Panc1 (cell line): ENCODE measurements at places on chromosomes 16 and 17.

- no peak for DNase-seq
Measured at GRCh38 chr16:30766206-30766932, 4.2 kb downstream of the RNF40 start.

DNA sequence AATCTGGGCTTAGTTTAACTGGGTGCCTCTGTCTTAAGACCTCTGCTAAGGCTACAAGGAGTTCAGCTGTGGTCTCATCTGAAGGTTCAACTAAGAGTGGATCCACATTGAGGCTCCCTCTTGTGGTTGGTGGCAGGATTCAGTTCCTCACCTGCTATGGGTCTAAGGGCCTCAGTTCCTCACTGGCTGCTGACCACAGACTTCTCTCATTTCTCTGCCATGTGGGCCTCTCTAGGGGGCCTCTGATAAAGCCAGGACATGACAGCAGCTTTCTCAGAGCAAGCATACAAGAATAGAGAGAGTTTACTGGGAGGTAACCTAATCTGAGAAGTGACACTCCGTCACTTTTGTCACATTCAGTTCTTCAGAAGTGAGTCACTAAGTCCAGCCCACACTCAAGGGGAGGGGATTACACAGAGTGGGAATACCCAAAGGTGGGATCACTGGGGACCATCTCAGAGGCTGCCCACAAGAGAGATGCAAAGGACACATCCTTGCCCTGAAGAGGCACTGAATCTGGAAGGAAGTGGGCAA lies 19.2 kb upstream of the ABAT start:
- no peak for DNase-seq

- DNase-seq = no peak
Measured at GRCh38 chr17:2433696-2434095, 32.8 kb upstream of the MNT start.

DNA sequence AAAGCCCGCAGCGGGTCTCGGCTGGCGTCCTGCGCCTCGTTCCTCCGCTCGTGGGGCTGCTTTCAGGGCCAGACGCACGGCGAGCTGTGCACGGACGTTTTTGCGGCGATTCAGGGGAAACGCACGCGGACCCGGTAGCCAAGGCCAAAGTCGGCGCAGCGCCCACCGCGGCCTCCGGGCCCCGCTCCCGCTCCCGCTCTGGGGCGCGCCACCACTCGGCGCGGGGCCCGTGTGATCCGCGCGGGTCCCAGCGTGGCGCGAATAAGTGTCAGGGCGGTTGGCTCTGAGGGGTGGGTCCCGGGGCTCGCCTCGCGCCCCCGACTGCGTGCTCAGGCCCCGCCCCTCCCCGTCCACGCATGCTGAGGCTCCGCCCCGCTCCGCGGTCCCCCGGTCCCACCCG lies 694 bp upstream of the TBCD start:
- no peak for DNase-seq

DNA sequence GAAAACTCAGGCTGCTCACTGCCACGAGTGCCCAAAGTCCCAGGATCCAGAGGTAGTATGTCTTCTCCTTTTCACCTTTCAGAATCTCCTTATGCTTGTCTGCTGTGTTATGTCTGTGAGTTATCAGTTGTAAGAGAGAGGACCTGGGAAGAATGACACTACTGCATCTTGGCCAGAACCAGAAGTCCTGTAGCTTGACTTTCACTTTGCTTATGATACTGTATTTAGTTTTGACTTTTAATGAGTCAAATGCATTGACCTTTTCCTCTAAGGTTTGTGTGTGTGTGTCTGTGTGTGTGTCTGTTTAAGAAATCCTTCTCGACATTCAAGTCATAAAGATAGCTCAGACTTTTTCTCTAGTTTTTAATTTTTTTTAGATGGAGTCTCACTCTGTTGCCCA lies 43.4 kb downstream of the BMERB1 start:
- DNase-seq = no peak

DNA sequence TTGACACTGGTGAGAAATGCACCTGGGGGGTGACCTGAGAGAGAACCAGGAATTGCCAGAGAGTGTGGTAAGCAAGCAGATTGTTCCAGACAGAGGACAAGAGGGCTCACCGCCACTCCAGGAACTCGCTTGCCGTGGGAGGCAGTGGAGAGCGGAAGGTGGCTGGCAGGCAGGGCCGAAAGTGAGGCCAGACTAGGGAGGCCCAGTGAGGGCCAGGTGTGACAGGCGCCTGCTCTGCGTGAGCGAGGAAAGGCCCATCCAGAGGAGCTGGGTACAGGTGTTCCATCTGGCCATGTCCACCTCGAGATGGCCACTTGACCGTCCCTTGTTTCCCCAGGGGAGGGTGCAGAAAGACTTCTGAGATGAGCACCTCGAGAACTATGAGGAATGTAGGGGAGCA lies 11.9 kb upstream of the MYO15B start:
- DNase-seq = no peak

GRCh38 chr17:75933808-75934207 lies 7.0 kb downstream of the FBF1 start:
- no peak for DNase-seq

GRCh38 chr17:42132941-42133340 lies 10.3 kb downstream of the HSPB9 start:
- DNase-seq = no peak

DNA sequence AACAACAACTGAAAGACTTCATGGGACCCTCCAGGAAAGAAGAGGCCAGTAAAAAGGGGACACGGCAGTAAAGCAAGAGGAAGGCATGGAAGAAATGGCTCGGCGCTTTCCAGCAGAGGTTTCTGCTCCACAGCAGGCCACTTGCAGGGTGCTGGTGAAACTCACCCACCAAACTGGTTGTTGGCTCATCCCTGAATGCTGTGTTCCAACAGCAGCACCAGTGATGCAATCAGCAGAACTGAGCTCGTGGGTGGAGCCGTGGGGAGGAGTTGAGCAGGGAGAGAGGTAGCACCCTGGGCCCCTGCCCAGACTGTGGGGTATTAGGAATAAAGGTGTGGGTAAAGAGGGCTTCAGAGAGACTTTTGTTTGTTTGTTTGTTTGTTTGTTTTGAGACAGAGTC lies 62.8 kb upstream of the ADCY9 start:
- DNase-seq = no peak

GRCh38 chr16:84786605-84787262 lies 33.1 kb upstream of the CRISPLD2 start:
- no peak for DNase-seq

GRCh38 chr16:3488801-3489200 lies 6.5 kb downstream of the C16orf90 start:
- DNase-seq = no peak

DNA sequence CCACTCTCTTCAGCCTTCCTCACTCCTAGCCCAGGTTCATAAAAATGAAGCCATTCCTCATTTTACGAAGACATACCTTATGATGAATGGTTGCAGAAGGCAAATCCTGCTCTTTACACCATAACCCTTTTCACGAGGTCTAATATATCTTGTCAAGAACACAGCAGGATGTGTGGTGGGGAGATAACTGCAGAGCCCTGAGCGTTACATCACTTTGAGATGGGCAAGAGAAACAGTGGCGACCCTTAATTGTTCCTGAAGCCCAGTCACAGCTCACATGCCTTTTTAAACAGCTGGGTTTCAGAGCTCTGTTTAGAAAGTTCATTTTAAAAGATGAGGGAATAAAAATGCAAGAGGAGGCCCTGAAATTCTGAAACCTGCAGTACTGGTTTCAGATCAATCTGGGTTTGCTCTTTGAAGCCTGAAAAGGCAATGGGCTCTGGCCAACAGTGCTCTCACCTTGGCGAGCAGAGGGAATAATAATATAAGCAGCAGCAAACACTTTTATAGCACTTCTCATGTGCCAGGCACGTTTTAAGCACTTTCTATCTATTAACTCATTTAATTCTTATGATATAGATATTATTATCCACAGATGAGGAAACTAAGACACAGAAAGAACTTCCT lies 2.9 kb downstream of the FAM117A start:
- DNase-seq = no peak

- no peak for DNase-seq
Measured at GRCh38 chr16:56348168-56349085, 76.9 kb downstream of the AMFR start.

GRCh38 chr17:65155622-65156021 lies 18.5 kb downstream of the RGS9 start:
- DNase-seq = no peak

- DNase-seq = peak; percentile 45
Measured at GRCh38 chr16:83956336-83957289, 3.6 kb downstream of the OSGIN1 start.

GRCh38 chr17:67414130-67414529 lies 37.0 kb downstream of the PITPNC1 start:
- DNase-seq = no peak

DNA sequence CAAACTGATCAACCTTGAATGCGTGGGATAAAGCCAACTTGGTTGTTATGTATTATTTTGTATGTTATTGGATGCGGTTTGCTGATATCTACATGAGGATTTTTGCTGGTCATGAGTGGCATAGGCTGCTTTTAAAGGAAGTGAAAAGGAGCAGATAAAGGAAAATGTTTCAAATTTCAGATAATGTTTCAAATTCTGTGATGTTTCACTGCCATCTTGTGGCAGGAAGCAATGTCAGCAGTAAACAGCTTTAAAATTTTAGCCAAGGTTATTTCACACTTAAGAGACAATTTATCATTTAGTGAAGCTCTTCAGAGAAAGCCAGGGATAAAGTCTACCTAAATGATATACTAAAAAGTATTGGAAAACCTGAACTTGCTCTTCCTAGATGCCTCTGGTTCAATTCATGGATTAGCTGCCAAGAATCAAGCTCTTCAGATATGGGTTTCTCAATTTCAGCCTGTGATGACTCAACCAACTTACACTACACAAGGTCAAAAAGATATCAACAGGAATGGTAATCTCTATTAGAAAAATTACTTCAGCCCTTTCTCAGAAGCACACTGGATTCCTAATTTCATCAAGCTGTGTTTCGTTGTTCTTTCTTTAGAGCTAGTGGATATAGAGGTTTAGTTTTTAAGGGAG lies 136.0 kb upstream of the C17orf78 start:
- no peak for DNase-seq

GRCh38 chr17:65156835-65157565 lies 19.8 kb downstream of the RGS9 start:
- no peak for DNase-seq

DNA sequence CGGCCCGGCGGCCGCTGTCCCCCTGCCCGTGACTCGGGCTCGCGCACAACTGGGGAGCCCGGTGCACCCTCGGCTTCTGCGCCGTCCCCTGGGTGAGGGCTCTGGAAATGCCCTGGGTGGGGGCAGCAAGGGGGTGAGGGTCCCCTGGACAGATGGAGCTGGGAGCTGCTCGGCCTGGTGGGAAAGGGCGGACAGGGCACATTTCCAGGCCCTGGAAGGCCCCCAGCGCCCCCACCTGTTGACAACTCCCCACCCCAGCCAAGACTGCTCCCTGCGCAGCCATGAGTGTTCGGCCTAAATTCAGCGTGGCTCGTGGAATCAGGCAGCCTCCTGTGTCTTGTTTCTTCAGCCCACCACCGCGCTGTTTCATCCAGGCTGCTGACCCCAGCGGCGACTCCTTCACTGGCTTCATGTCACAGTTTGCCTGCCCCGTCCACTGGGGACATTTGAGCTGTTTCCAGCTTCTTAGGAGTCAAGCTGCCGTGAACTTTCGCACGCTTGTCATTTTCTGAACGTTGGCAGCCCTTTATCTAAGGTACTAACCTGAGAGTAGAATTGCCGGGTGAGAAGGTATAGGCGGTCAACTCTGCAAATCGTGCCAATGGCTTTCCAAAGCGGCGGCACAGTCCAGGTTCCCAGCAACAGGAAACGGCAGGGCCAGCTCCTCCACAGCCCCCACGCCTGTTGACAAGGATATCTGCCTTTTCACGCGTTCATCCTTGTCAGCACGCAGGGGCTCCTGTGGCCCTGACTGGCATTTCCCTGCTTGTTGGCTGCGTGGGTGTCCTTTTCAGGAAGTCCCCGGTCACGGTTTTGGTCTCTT lies 895 bp downstream of the UTS2R start:
- DNase-seq = no peak

DNA sequence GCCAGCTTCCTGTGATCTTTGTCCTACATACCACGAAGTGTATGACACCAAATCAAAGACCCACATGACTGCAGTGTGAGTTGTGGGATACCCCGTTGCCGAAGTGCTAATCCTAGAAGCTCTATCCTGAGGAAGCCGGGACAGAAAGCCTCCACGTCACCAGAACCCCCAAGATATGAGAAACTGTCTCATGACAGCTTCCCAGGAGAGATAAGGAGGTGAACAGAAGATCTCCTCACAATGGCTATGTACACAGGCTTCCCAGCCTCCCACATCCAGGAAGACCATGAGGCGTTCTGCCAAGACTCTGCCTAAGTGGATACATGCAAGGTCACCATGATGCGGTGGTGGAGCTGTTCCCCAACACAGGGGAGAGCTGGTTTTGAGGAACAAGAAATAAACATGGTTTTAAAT lies 37.1 kb downstream of the TRIM25 start:
- DNase-seq = no peak

DNA sequence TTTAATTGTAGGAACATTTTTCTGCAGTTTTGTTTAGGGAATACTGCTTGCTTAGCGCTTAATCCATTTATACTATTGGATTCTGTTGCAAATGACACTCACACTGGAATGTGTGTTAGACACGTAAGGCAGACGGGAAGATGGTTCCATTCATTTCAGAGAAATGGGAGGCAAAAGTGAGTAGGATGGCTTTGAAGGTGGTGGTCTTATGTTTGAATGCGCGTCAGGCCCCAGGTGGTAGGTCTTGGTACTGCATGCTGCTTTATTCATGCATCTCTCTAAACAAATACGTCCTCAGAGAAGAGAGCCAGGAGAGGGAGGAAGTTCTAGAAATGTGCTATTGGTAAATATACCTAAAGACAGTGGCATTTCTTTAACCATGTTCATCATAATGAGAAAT lies 997.6 kb upstream of the RBFOX1 start:
- no peak for DNase-seq

DNA sequence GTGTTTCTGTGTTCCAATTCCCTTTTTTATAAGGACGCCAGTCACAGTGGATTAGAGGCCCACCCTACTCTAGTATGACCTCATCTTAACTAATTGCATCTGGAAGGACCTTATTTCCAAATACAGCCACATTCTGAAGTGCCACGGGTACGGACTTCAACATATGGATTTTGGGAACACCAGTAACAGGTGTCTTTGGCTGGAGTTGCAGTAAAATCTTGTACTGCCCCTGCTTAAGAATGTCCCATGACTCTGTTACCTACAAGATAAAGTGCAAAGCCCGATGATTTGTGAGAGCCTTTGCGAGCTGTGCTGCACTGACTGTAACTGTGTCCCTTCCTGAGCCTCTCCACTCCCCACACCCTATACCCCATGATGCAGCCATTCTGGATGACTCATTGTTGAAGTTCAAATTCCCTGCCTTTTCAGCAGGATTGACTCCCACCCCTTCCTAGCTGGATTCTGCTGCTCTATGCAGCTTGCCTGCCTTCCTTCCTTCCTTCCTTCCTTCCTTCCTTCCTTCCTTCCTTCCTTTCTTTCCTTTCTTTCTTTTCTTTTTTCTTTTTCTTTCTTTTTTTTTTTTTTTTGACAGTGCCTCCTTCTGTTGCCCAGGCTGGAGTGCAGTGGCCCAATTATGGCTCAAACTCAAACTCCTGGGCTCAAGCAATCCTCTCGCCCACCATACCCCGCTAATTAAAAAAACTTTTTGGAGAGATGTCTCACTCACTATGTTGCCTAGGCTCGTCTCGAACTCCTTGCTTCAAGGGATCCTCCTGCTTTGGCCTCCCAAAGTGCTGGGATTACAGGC lies 2.1 kb downstream of the HCRT start:
- no peak for DNase-seq

GRCh38 chr16:11474617-11475291 lies 112.0 kb downstream of the LITAF start:
- no peak for DNase-seq
